Globus pallidus (tissue), 1 donor: ENCODE measurements at places on chromosomes 16 and 17.

DNA sequence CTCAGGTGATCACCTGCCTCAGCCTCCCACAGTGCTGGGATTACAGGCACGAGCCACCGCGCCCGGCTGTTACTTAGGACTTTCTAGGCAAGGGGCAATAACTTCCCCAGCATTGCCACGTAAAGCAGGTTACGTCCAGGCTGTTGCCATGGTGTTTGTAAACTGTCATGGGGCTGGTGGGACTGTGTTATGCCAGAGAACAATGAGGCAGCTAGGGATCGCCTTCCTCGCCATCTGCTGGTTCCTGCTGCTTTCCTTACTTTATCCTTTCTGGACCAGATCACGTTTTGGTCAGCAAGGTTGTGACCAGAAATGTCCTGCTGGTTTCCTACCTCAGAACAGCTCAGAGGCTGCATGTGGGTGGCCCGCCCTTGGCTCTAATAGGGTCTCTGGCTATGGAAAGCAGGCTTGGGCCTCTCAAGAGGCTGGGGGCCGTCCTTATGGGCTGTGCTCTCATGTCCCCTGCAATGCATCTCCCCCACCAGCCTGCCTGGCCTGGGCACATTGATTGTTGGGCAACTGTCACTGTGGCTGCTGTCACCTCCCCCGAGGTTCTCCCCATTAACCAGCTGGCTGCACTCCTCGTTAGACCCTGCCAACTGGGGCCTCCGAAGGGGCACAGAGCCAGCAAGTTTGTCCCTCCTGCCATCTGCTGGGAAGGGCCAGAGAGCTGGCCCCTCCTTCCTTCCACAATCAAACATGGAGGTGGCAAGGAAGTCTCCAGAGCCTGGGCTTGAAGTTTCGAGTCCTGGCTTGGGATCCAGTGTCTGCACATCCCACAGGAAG is 28.2 kb upstream of the ZC3H18 start:
- DNase-seq = no peak

GRCh38 chr17:72244956-72245355 is 124.1 kb downstream of the SOX9 start:
- no peak for DNase-seq

DNA sequence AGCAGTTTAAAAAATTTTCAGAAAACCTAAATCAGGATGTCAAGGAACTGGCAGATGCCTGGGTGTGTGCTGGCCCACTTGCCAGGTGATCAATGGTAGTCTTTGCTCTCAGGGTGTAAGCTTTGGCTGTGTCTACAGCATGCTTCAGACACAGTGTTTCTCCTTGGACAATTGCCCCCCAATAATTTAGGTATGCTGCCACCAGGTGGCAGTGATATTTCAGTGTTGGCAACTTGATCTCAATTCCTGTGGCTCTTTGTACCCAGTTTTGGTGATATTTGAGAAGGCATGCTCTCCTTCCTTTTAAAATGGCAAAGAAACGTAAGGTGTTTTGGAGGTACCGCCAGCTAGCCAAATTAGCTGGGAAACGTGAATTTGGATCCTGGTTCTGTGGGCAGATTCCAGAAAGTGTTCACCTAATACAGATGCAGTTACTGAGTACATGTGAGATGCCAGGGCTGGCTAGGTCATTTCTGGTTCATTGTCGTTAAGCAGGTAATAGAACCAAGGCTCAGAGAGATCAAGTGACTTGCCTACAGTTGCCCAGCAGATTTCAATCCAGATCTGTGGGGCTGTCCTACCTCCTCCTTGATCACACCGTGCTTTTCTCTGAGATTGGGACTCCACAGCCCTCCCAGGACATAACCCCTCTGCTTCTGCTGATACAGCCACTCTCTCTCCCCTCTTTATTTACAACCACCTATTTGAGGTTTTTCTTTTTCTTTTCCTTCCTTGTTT is 155.6 kb upstream of the PLCG2 start:
- peak; percentile 54 for DNase-seq

DNA sequence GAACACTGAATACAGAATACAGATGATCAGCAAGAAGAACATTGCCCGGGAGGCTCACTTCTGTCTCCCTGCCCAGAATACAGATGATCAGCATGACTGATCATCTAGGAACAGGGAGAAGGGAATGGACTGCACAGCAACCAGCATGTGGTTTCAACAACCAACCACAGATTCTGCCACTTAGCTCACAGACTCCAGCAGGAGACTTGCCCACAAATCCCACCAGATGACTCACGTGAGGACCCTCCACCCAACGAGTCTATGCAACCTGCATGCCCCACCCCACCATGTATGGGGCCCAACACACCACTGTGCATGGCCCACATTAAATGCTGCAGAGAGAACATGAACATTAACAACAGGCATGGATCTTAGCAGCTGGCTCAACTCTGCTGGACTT is 36.1 kb upstream of the ALOX12 start:
- DNase-seq = no peak

GRCh38 chr16:83717814-83718213 is 90.0 kb upstream of the HSBP1 start:
- DNase-seq = peak; percentile 79

GRCh38 chr17:37567137-37567536 is 42.1 kb downstream of the SYNRG start:
- no peak for DNase-seq

DNA sequence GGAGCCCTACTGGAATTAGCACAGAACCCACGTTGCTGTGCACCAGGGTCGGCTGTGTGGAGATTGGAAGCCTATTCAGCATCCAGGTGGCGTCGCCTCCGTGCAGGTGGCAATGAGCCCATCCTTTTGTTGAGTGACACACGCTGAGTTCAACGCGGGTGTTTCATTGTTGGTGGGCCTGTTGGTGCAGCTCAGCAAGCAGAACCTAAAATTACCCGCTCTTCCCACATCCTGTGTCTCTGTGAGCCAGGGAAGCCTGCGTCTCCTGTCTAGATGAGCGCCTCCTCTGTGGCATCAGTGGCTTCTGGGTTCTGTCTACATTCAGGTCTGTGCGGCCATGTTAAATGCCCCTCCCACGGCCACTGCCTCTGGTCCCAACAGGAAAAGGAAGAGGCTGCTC is 14.5 kb downstream of the CD2BP2 start:
- no peak for DNase-seq

GRCh38 chr17:16013943-16014407 is 14.4 kb downstream of the TTC19 start:
- DNase-seq = no peak

- no peak for DNase-seq
Measured at GRCh38 chr17:74606050-74606449, 14.0 kb upstream of the CD300LD start.

DNA sequence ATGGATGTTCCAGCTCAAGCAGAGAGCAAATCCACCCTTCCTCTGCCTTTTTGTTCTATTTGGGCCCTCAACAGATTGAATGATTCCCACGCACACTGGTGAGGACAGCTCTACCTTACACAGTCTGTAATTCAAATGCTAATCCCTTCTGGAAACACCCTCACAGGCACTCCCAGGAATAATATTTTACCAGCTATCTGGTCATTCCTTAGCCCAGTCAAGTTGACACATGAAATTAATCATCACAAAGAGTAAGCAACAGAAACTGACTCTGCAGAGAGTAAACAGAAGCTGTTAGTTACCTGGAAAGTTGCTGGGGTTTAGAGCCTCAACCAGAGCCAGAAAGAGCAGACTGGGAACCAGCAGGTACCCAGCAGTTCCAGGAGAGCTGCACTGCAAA is 75.5 kb upstream of the MMP2 start:
- DNase-seq = no peak

DNA sequence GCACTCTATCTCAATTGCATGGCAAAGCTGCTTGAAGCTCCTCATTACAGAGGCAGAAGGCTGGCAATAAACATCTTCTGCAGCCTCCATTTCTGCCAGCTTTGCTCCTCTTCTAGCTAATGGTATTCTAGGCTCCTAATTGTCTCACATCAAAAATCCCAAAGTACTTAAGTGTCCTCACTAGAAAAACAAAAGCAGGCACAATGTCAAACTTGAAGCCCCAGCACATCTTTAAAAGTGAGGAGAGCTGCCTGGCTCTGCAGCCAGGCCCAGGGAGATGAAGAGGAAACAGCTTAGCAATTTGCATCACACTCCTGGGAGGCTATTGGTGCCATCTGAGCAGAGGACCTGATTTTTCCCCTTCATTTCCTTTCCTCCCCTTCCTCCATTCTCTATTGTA is 197.1 kb downstream of the KCNJ2 start:
- no peak for DNase-seq

DNA sequence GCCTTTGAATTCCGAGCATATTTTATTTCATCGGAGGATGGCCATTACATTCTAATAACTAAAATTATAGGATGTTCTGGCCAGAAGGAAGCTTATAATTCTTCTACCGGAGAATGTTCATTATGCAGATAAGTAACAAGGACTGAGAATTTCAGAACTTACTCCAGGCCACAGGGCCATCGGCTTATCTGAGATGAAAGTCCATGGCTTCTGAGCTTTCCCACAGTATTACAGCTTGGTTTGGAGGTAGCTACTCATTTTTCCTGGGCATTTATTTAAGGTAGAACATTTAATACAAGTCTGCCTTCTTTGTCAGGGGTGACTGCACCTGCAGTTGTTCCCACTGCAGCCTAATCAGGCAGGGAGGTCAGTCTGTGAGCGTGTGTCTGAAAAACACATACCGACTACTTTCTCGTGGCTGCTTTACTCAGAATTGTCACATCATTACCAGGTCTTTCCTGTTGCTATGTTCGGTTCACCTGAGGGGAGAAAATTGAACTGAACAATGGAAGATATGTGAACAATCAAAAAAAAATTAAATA is 219.7 kb upstream of the CPHXL start:
- DNase-seq = no peak

- DNase-seq = no peak
Measured at GRCh38 chr17:33811984-33812577, 443.0 kb upstream of the CCL2 start.

DNA sequence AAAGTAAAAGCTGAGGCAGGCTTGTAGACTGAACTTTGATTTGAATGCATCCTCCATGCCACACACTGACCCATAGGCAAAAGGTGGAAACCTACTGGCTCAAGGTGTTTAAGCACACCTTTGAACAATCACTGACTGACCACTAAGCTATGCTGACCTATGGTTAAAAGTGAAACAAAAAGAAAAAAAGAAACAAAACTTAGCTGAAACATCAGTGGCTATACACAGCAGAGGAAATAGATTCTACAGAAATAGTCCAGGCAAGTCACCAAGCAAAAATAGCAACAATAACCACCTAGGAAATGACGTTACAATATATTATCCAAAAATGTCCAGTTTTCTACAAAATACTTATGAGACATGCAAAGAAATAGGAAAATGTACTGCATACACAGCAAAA is 60.2 kb downstream of the RPGRIP1L start:
- DNase-seq = no peak

DNA sequence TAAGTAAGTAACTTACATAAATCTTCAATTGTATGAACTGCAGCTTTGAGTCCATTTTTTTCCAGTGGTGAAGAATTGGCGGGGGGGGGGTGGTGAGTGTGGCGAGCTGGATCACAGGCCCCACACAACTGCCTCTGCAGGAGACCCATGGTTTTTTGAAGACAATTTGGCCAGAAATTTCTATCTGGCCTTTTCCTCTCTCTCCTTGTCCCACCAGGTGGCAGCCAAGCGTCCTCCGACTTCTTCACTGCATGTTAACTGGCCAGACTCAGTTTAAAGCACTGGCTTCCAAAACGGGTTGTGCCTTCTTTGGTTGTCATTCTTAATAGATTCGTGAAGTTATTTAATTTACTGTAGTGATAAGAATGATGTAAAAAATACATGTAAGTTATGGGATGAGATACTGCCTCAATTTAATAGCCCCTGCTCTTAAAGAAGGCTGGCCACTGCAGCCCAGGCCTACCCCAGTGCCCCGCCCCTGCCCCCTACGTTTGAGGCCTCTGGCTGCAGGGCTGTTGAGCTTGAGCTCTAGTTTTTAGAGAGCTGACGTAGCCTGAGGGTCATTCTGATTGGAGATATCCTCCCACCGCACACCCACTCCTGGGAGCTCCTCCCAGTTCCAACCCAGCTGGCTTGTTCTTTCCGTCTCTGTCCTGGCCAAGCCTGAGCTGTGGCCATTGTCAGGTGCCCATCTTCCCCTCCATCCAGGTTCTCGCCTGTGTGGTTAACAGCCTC is 36.4 kb downstream of the AKAP1 start:
- DNase-seq = no peak

- peak; percentile 16 for DNase-seq
Measured at GRCh38 chr17:3976675-3977171, 12.5 kb upstream of the ATP2A3 start.

DNA sequence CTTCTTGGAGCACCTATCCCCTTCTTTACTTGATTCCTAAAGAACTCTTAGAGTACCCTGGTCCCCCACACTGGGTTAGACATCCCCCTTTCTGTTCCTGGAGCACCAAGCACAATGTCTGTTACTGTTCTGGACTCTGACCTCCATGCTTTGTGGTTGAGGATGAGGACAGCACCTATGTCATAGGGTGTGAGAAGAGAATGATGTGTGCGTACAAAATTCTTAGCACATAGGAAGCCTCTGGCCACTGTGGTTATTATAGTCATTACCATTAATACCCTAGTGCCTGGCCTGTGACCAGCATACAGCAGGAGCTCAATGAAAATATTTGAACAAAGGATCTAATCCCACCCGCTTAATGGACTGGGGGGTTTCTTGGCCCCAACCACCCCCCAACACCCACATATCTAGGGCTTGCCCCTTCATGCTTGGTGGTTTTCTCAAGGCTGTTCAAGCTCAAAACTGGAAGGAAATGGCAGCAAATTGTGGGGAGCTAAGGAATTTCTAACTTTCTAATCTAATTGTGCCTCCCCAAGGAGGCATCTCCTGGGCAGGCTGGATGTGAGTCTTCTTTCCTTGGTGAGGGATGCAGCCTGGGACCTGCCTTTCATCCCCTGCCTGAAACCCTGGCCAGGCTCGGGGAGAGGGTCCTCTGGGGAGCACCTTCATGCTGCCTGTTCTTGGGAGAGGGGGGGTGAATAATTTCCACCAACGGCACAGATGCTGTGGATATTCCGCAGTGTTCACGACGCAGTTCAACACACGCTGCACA is 1.5 kb upstream of the CMIP start:
- DNase-seq = no peak

DNA sequence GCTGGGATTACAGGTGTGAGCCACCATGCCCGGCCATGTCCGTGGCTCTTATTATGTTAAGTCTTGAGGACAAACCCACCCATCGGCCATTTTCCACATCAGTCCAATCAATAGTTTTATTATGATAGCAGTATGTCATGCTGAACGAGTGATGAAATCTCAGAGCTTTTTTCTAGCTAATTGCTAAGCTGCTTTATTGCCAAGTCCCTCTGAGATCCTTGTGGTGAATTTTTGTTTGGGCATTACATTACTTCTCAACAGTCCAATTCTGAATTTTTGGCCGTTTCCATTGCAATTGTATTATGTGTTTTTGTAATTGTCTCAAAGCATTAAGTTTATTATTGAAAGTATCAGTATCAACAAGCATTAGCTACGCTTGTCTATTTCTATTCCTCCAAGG is 10.9 kb downstream of the RNF112 start:
- DNase-seq = no peak

- no peak for DNase-seq
Measured at GRCh38 chr17:40506786-40507185, 5.4 kb upstream of the TNS4 start.
